ENCODE measurements at places on chromosomes 12 and 14. TPM values are rescaled to one million over a fixed set of nuclear protein-coding genes. Genes with fewer than 3 reads are reported as not detected.

Gene KRT82
- polyA plus RNA-seq, result not detected

Gene TMEM121
- 24.4 TPM for polyA plus RNA-seq

Gene CLEC14A
- 12.3 TPM for polyA plus RNA-seq

Gene GLIPR1L1
- polyA plus RNA-seq, result 1.1 TPM

Gene TMEM30B
- polyA plus RNA-seq, result 0.14 TPM

Gene ACSM4
- polyA plus RNA-seq, result 0.12 TPM

- no peaks in the 10 kb centered on the region for H3K27me3 ChIP-seq
- no peak for DNase-seq
- H3K4me1 ChIP-seq, result peaks cover 2% of the 10 kb centered on the region
- H3K36me3 ChIP-seq, result no peaks in the 10 kb centered on the region
- H3K4me3 ChIP-seq, result no peak overlapping the region
- no peak overlapping the region for H3K27ac ChIP-seq
Measured at GRCh38 chr12:130977743-130978095, 24.0 kb downstream of the ADGRD1 start.

GRCh38 chr14:34266344-34266743 lies 195.7 kb downstream of the SPTSSA start:
- no peak overlapping the region for H3K4me3 ChIP-seq
- no peak overlapping the region for H3K27ac ChIP-seq
- H3K4me1 ChIP-seq, result no peaks in the 10 kb centered on the region
- no peaks in the 10 kb centered on the region for H3K27me3 ChIP-seq
- DNase-seq, result no peak

GRCh38 chr14:105292826-105293711 lies 7.7 kb downstream of the BRF1 start:
- H3K4me3 ChIP-seq, result no peak overlapping the region
- H3K27me3 ChIP-seq, result no peaks in the 10 kb centered on the region
- H3K4me1 ChIP-seq, result peaks cover 30% of the 10 kb centered on the region
- no peak for DNase-seq
- peaks cover 21% of the 10 kb centered on the region for H3K36me3 ChIP-seq
- no peak overlapping the region for H3K27ac ChIP-seq

DNA sequence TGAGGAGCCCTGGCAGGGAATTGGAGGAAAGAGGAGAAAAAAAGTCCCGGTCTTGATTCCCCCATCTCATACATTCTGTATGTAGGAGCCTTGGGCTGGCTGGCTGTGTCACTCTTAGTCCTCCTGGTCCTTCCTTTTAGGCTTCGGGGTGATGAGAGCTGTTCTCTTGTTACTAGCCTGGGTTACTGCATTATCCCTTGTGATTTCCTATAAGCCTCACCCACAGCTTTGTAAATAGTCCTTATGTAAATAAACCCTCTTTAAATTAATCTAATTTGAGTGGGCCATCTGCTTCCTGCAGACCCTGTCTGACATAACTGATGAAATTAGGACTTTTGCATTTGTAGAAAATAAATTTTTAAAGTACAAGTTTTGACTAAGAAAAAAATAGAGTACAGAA lies 19.2 kb downstream of the DNM1L start:
- H3K27me3 ChIP-seq, result no peaks in the 10 kb centered on the region
- H3K27ac ChIP-seq, result no peak overlapping the region
- no peak overlapping the region for H3K4me3 ChIP-seq
- DNase-seq, result no peak
- no peaks in the 10 kb centered on the region for H3K4me1 ChIP-seq
- H3K36me3 ChIP-seq, result peaks cover 4% of the 10 kb centered on the region

- H3K4me1 ChIP-seq, result peaks cover 4% of the 10 kb centered on the region
- H3K36me3 ChIP-seq, result no peaks in the 10 kb centered on the region
- H3K27me3 ChIP-seq, result no peaks in the 10 kb centered on the region
- no peak overlapping the region for H3K27ac ChIP-seq
- H3K4me3 ChIP-seq, result no peak overlapping the region
Measured at GRCh38 chr12:15770021-15770420, 19.2 kb downstream of the EPS8 start.

DNA sequence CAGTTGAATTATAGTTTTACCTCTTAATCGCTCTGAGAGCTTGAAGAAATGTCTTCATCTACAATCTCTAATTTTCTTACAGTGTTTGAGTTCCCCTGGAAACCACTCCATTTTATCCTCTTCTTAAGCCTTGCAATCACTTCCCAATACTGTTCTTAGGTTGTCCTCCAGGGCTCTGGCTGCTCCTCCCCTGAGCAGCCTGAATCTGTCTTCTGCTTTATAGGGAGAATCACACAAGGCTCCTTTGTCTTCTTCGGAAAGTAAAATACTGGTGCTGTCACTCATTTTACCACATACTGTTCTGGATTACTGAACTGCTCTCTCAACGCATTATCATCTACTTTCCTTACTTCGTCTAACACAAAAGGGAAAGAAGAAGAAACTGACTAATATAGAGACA lies 133.7 kb downstream of the MDGA2 start:
- H3K36me3 ChIP-seq, result no peaks in the 10 kb centered on the region
- H3K4me3 ChIP-seq, result peak overlapping the region; percentile 24
- H3K27me3 ChIP-seq, result no peaks in the 10 kb centered on the region

DNA sequence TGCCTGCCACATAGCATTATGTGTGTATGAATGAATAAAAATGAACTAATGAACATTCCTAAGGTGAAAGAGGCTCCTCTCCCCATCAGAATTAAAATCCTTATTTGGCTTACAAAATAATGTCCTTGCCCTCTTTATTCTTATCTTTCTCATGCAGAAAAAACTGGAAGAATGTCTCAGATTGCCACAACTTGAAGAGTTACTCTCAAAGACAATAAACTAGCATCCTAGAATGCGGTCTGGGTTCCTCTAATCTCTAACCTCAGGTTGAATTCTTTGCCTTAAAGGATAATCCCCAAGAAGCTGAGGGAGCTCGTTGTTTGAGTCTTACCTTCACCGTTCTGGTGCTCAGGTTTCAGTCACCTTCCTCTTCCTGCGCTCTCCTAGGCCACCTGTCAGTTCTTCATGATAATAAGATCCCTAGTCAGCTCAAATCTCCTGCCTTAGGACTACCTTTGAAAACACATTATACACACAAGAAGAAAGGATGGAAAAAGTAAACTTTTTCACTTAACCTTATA lies 147.1 kb downstream of the PHLDA1 start:
- no peak overlapping the region for H3K4me3 ChIP-seq
- no peaks in the 10 kb centered on the region for H3K27me3 ChIP-seq
- no peaks in the 10 kb centered on the region for H3K36me3 ChIP-seq
- no peak overlapping the region for H3K27ac ChIP-seq
- no peak for DNase-seq

DNA sequence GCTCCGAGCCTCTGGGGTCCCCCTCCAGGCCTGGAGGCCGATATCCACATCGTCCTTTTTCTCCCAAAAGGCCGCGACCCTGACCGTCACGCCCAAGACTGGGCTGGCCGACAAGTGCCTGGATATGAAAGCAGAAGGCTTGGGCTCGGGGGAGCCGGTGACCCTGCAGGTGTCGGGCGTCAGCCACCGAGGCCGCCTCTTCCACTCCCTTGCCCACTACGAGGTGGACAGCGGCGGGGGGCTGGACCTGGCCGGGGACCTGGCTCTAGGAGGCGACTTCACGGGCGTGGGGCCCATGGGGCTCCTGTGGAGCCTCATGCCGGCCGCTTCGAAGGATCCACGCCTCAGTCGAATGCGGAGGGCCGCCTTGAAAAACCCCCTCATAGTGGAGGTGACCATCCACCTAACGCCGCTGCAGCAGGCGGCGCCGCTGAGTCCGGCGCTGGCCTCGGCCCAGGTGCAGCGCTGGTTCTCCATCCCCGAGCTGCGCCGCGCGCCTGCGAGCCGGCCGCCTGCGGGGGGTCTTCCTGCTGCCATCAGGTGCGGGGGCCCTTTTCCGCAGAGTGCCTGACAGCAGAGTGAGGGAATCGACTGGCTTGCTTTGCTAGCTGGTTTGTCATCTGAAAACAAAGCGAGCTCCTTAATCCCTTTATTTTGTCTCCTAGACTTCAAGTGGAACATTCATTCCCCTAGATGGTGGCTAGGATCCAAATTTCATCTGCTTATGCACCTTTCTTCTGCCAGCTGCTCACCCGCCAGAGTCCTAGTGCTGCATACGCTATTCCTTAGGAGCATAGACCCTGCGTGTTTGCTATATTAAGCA lies 10.6 kb upstream of the DNAL1 start:
- no peak overlapping the region for H3K27ac ChIP-seq
- H3K4me3 ChIP-seq, result peak overlapping the region; percentile 48
- H3K36me3 ChIP-seq, result no peaks in the 10 kb centered on the region
- H3K27me3 ChIP-seq, result peaks cover 5% of the 10 kb centered on the region
- no peak for DNase-seq

GRCh38 chr12:18629916-18630315 lies 107.9 kb downstream of the PLCZ1 start:
- no peak overlapping the region for H3K27ac ChIP-seq
- H3K36me3 ChIP-seq, result no peaks in the 10 kb centered on the region
- H3K4me3 ChIP-seq, result no peak overlapping the region

GRCh38 chr14:39320318-39320717 lies 86.6 kb downstream of the MIA2 start:
- H3K27me3 ChIP-seq, result no peaks in the 10 kb centered on the region
- H3K4me3 ChIP-seq, result no peak overlapping the region
- no peaks in the 10 kb centered on the region for H3K4me1 ChIP-seq
- no peak overlapping the region for H3K27ac ChIP-seq

GRCh38 chr14:35202195-35202594 lies 79.8 kb downstream of the PRORP start:
- DNase-seq, result no peak
- no peak overlapping the region for H3K27ac ChIP-seq
- H3K4me1 ChIP-seq, result no peaks in the 10 kb centered on the region
- H3K36me3 ChIP-seq, result no peaks in the 10 kb centered on the region
- no peak overlapping the region for H3K4me3 ChIP-seq

GRCh38 chr14:31660191-31660590 lies 99.0 kb downstream of the NUBPL start:
- no peak overlapping the region for H3K4me3 ChIP-seq
- no peaks in the 10 kb centered on the region for H3K36me3 ChIP-seq
- no peak overlapping the region for H3K27ac ChIP-seq

DNA sequence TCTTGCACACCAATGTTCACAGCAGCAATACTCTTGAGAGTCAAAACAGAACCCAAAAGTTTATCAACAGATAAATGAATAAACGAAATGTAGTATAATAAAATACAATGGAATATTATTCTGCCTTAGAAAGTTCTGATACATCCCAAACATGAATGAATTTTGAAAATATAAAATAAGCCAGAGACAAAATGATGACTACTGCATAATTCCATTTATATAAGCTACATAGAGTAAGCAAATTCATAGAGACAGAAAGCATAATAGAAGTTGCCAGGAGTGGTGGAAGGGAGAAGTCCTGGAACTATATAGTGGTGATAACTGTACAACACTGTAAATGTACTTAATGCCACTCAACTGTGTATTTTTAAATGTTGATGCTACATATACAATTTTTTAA lies 21.1 kb downstream of the KDM5A start:
- H3K4me1 ChIP-seq, result no peaks in the 10 kb centered on the region
- no peak overlapping the region for H3K27ac ChIP-seq
- peaks cover 28% of the 10 kb centered on the region for H3K36me3 ChIP-seq
- no peaks in the 10 kb centered on the region for H3K27me3 ChIP-seq
- no peak overlapping the region for H3K4me3 ChIP-seq

DNA sequence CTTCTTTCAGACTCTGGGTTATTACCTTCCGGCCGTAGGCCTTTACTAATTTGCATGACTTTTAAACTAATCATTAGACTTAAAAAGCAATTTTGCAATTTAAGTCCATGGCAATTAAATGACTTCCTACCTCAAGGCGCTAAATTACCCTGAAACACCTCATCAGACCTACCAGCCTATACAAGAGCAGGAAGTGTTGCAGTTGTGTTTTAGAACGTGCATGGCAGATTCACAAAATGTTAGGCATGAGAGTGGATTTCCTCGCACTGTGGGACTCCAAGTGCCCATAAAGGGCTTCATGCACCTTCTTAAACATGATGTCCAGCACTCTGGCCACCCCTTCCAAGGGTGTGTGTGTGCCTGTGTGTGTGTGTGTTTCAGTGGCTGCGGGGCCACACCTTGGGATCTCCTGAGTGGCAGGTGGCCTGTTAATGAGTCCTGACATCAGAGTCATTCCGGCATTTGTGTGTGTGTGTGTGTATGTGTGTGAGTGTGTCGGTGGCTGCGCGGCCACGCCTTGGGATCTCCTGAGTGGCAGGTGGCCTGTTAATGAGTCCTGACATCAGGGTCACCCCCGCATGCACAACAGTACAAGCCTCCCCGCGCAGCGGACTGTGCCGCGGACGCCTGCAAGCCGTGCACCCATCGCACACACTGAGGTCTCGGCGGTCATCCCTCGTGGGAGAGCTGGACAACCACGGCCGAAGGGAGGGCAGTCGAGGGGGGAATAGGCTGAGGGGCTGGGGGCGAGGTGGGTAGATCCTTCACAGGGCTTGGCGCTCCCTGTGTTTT lies 900 bp downstream of the C2CD5 start:
- no peaks in the 10 kb centered on the region for H3K36me3 ChIP-seq
- peak; percentile 56 for DNase-seq
- H3K27ac ChIP-seq, result peak overlapping the region; percentile 95
- peak overlapping the region; percentile 86 for H3K4me3 ChIP-seq
- H3K27me3 ChIP-seq, result no peaks in the 10 kb centered on the region

- no peaks in the 10 kb centered on the region for H3K27me3 ChIP-seq
- H3K27ac ChIP-seq, result no peak overlapping the region
- no peaks in the 10 kb centered on the region for H3K4me1 ChIP-seq
- no peaks in the 10 kb centered on the region for H3K36me3 ChIP-seq
- no peak for DNase-seq
Measured at GRCh38 chr12:28770322-28770721, 378.8 kb upstream of the FAR2 start.

DNA sequence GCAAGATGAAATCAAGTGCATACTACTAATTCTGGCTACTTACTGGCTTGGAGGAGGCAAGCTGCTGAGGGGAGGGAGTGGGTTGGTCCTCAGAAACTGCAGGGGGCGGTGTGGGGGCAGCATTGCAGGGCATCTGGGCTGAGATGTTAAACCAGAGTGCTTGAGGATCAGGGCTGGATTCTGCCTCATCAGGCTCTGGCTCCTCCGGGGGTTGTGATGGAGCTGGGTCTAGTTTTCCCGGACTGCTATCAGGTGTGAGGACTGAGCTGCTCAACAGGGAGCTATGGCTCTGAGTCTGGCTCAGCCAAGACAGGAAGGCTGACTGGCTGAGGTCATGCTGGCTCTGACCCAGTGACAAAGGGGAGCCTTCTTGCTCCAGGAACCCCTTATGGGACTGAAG lies 28.6 kb downstream of the BAZ2A start:
- H3K27ac ChIP-seq, result no peak overlapping the region
- no peak for DNase-seq
- no peaks in the 10 kb centered on the region for H3K4me1 ChIP-seq
- H3K27me3 ChIP-seq, result no peaks in the 10 kb centered on the region
- peaks cover 94% of the 10 kb centered on the region for H3K36me3 ChIP-seq
- no peak overlapping the region for H3K4me3 ChIP-seq

- peaks cover 17% of the 10 kb centered on the region for H3K36me3 ChIP-seq
- peaks cover 10% of the 10 kb centered on the region for H3K4me1 ChIP-seq
- H3K4me3 ChIP-seq, result no peak overlapping the region
- no peaks in the 10 kb centered on the region for H3K27me3 ChIP-seq
Measured at GRCh38 chr12:117142094-117142493, 42.9 kb upstream of the TESC start.
